IMR-90 (cell line): ENCODE measurements at places on chromosomes 5 and 9.

GRCh38 chr9:108720191-108720642, 135.6 kb downstream of the ACTL7B start:
- DNase-seq: no peak

DNA sequence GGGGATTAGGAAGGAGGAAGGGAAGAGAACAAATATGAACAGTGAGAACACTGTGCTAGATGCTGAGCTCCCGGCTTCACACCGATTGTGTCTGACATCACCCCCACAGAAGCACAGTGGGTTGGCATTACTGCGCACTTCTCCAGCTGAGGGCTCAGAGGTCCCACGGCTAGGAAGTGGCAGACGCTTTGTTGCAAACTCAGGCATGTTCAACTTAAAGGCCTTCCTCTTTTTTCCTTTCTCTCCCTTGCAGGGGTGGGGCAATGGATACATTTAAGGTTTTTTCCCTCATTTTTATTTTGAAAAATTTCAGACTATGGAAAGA, 15.5 kb upstream of the SHB start:
- no peak for DNase-seq

DNA sequence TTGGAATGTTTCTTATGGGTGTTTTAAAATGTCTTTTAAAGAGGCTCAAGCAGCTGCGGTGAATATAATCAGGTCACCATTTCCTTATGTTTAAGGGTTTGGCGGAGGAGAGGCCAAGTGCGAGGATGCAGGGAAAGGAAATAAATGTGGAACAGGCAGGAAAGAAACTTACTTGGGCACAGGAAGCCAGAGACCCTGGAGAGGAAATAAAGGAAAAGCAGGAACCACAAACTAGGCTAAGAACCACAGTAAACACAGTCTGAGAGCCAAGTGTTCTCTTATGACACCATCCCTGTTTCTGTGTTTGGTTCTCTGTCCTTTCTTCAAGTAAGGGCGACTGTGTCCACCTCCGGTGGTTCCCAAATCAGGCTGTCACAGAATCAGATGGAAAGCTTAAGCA, 166.5 kb downstream of the C9orf152 start:
- no peak for DNase-seq

GRCh38 chr5:142311725-142312124, 13.1 kb downstream of the SPRY4 start:
- DNase-seq: no peak

- peak; percentile 80 for DNase-seq
Measured at GRCh38 chr9:112866662-112867274, 23.9 kb downstream of the SLC46A2 start.

- DNase-seq: peak; percentile 4
Measured at GRCh38 chr9:5140151-5140550, 45.3 kb downstream of the INSL6 start.

DNA sequence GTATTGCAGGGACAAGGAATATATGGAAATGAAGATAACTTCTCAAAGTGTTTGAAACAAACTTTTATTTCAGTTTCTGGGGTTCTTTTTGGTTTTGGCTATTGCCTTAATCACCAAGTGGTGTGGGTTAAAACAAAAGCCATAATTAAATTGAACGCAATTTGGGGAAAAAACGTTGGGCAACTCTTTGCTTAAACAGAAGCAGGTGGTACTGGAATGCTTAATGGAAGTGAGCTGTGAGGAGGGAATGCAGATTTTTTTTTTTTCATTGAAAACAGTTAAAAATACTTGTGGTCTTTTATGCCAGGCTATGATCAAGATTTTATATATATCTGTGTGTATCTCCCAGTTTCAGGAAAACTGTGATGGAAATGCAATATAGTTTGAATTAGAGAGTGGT, 195.7 kb upstream of the TUT7 start:
- DNase-seq: no peak

- DNase-seq: peak; percentile 74
Measured at GRCh38 chr9:136552117-136552703, 6.4 kb upstream of the NOTCH1 start.
